ENCODE measurements at places on chromosomes 2 and 18.

GRCh38 chr2:217297096-217297495 lies 437.2 kb upstream of the TNP1 start:
- no peak for DNase-seq

GRCh38 chr2:145156199-145156598 lies 636.3 kb upstream of the ZEB2 start:
- no peak for DNase-seq

- DNase-seq = no peak
Observed at GRCh38 chr2:50443868-50444630, 587.9 kb downstream of the NRXN1 start.

DNA sequence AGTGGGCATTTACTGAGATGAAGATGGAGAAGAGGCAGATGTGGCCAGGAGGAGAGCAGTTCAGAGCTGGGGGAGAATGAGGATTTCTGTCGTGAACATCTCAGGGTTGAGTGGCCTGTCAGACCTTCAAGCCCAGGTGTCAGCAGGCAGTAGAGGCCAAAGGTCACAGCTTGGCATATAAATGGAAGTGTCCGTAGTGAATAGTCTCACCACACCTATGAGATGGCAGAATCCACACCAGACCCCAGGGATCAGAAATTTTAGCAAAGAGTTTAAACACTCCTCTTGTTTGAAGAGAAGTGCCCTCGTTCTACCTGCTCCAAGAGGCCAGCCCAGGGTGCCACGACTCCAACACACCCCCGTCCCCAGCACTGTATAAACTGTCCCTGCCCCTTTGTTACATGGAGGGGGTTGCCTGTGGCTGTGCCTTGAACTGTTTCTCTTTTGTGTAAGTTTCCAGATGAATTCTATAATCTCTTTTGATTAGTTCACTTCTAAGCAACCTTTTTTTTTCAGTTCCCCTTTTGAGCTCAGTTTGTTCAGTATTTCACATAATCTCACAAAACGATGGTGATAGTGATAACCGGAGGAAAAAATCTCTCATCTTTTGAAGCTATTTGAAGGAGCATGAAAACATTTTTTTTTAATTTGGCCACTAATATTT lies 69.0 kb upstream of the TTC39C start:
- no peak for DNase-seq
